Endodermal cell (in vitro differentiated cells): ENCODE measurements at places on chromosomes 11 and 22. TPM values are rescaled to one million over a fixed set of nuclear protein-coding genes. Genes with fewer than 3 reads are reported as not detected.
A peak's percentile ranks its signal among the peaks of the same experiment; 100 is the strongest.

Gene TMEM191B
- 2.4 and 3.6 TPM in 2 replicates for total RNA-seq

Gene IGLL1
- not detected in 3 replicates for total RNA-seq

Gene NLRP14
- 0.18 and 0.33 TPM in 2 replicates for total RNA-seq

Gene ZNF70
- total RNA-seq, result 3.3 to 5.9 TPM (median 5.7 TPM) in 3 replicates

Gene LRRC56
- total RNA-seq, result 3.0 to 4.0 TPM (median 3.4 TPM) in 3 replicates

Gene MAPK8IP2
- total RNA-seq, result 1.4 and 1.6 TPM in 2 replicates

Gene MAPK8IP1
- total RNA-seq, result 10.7 to 12.0 TPM (median 11.2 TPM) in 3 replicates

Gene CTSW
- total RNA-seq, result not detected in 3 replicates

Gene MS4A12
- not detected in 3 replicates for total RNA-seq

Gene GLYAT
- not detected in 2 replicates for total RNA-seq

Gene FAM111B
- 5.2 to 25.2 TPM (median 23.1 TPM) in 3 replicates for total RNA-seq

DNA sequence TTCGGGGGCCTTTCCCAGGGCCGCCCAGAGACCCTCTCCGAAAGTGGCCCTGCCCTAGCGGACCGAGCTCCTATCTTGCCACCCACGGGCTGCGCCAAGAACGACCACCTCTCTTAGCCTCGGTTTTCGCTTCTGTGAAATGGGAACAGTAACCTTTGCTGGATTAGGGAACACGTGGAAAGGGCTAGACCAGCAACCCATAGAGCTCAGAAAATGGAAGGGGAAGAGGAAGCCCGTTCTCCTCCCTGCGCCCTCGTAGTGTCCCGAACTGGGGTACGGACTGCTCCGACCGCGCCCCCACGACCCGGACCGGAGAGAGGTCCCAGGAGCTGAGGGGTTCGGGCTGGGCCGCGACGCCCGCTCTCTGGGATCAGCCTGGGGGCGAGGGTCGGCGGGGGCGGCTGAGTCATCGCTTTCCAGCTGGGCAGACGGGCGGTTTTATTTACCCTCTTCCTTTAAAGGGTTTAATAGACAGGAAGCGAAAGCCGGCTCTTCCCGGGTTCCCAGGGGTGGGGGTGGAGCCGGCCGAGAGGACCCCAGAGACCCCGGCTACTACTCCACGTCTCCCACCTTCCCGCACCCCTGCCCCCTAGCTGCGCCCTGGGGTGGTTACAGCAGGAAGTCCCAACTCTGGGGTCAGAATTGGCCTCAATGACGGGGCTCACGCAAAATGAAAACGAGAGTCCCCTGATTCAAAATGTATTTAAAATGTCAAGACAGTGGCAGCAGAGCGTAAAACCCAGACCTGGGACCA is 907 bp upstream of the PHLDA2 start:
- peak; percentile 90 for DNase-seq
- peaks cover 33% of the 10 kb centered on the region for H3K27me3 ChIP-seq
- no peak overlapping the region for H3K27ac ChIP-seq
- H3K36me3 ChIP-seq, result no peaks in the 10 kb centered on the region
- H3K4me1 ChIP-seq, result no peaks in the 10 kb centered on the region
- peak overlapping the region; percentile 71 for H3K4me3 ChIP-seq

- no peaks in the 10 kb centered on the region for H3K4me1 ChIP-seq
- no peak overlapping the region for H3K4me3 ChIP-seq
- no peaks in the 10 kb centered on the region for H3K27me3 ChIP-seq
- peaks cover 5% of the 10 kb centered on the region for H3K36me3 ChIP-seq
- no peak overlapping the region for H3K27ac ChIP-seq
These were observed 77.1 kb downstream of the MIAT start for GRCh38 chr22:26734339-26735018.

- no peak overlapping the region for H3K27ac ChIP-seq
- no peaks in the 10 kb centered on the region for H3K4me1 ChIP-seq
- no peaks in the 10 kb centered on the region for H3K36me3 ChIP-seq
- no peaks in the 10 kb centered on the region for H3K27me3 ChIP-seq
- DNase-seq, result no peak
These were observed 121.0 kb downstream of the MORC2 start for GRCh38 chr22:30847583-30847982.

- no peak for DNase-seq
- no peaks in the 10 kb centered on the region for H3K27me3 ChIP-seq
- no peak overlapping the region for H3K27ac ChIP-seq
- no peak overlapping the region for H3K4me3 ChIP-seq
- no peaks in the 10 kb centered on the region for H3K4me1 ChIP-seq
These were observed 22.4 kb downstream of the TOM1 start for GRCh38 chr22:35322126-35322525.

GRCh38 chr11:95652002-95652472 is 137.5 kb downstream of the FAM76B start:
- H3K27ac ChIP-seq, result no peak overlapping the region
- DNase-seq, result no peak
- H3K36me3 ChIP-seq, result no peaks in the 10 kb centered on the region
- no peaks in the 10 kb centered on the region for H3K27me3 ChIP-seq
- H3K4me3 ChIP-seq, result no peak overlapping the region
- peaks cover 13% of the 10 kb centered on the region for H3K4me1 ChIP-seq

- H3K27me3 ChIP-seq, result peaks cover 11% of the 10 kb centered on the region
- H3K36me3 ChIP-seq, result no peaks in the 10 kb centered on the region
- H3K4me1 ChIP-seq, result no peaks in the 10 kb centered on the region
These were observed 77.8 kb upstream of the GNAZ start for GRCh38 chr22:22992474-22992873.

- no peaks in the 10 kb centered on the region for H3K36me3 ChIP-seq
- DNase-seq, result no peak
- H3K27ac ChIP-seq, result no peak overlapping the region
- H3K4me3 ChIP-seq, result no peak overlapping the region
These were observed 3.7 kb downstream of the NPTXR start for GRCh38 chr22:38840129-38840528.

DNA sequence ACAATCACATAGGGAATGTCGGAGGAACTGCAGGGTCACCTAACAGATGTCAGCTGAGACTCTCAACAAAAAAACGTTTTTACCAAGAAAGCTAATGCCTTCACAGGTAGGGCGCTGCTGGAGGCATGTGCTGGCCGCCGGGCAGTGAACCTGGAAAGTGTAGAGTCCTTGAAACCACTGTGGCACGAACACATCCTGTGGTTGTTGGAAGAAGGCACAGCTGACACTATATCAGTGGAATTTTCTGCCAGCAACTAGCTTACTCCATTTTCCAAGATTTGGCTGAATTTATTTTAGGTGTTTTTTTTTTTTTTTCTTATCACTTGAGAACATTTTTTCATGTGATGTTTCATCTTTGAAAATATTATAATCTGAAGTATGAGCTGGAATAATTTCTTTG is 14.2 kb downstream of the TRMU start:
- no peak overlapping the region for H3K27ac ChIP-seq
- peaks cover 86% of the 10 kb centered on the region for H3K36me3 ChIP-seq
- no peak for DNase-seq
- H3K4me3 ChIP-seq, result no peak overlapping the region

GRCh38 chr22:20532256-20532993 is 25.0 kb downstream of the MED15 start:
- no peaks in the 10 kb centered on the region for H3K4me1 ChIP-seq
- peak overlapping the region; percentile 95 for H3K27ac ChIP-seq
- H3K4me3 ChIP-seq, result no peak overlapping the region
- no peaks in the 10 kb centered on the region for H3K27me3 ChIP-seq
- peaks cover 33% of the 10 kb centered on the region for H3K36me3 ChIP-seq
- DNase-seq, result no peak

- H3K4me1 ChIP-seq, result peaks cover 10% of the 10 kb centered on the region
- no peaks in the 10 kb centered on the region for H3K36me3 ChIP-seq
- no peak overlapping the region for H3K27ac ChIP-seq
These were observed 390.0 kb downstream of the TENM4 start for GRCh38 chr11:79050786-79051185.

DNA sequence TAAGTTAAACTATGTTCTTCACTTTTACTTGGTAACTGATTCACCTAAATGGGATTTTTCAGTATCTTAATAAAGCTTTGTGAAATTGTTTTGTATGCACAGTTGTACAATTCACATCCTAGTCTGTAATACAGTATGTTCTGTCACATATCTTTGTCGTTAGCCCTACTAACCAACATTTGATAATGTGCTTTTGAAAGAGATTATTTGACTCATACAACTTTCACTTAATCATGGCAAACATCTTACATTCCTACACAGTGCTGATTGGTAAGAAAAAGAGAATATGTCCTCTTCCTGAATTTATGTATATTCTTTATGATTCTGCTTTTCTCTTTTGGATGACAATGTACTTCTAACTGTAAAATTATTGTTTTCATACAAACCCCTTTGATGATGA is 234.5 kb downstream of the METTL15 start:
- no peaks in the 10 kb centered on the region for H3K4me1 ChIP-seq
- H3K27me3 ChIP-seq, result no peaks in the 10 kb centered on the region
- no peak overlapping the region for H3K4me3 ChIP-seq
- DNase-seq, result no peak
- no peak overlapping the region for H3K27ac ChIP-seq
- H3K36me3 ChIP-seq, result no peaks in the 10 kb centered on the region

GRCh38 chr11:34423300-34423699 is 15.4 kb upstream of the CAT start:
- no peak overlapping the region for H3K27ac ChIP-seq
- DNase-seq, result no peak
- H3K4me3 ChIP-seq, result no peak overlapping the region
- H3K27me3 ChIP-seq, result peaks cover 12% of the 10 kb centered on the region

- no peaks in the 10 kb centered on the region for H3K27me3 ChIP-seq
- H3K4me1 ChIP-seq, result peaks cover 4% of the 10 kb centered on the region
- DNase-seq, result peak; percentile 20
- H3K36me3 ChIP-seq, result no peaks in the 10 kb centered on the region
- H3K27ac ChIP-seq, result no peak overlapping the region
These were observed 474.4 kb downstream of the BRD1 start for GRCh38 chr22:49353235-49353634.

- H3K27ac ChIP-seq, result no peak overlapping the region
- no peak overlapping the region for H3K4me3 ChIP-seq
- H3K36me3 ChIP-seq, result no peaks in the 10 kb centered on the region
- no peaks in the 10 kb centered on the region for H3K4me1 ChIP-seq
- H3K27me3 ChIP-seq, result no peaks in the 10 kb centered on the region
These were observed 20.3 kb upstream of the MICAL3 start for GRCh38 chr22:18044548-18045271.

- peak; percentile 96 for DNase-seq
- H3K27ac ChIP-seq, result no peak overlapping the region
- H3K27me3 ChIP-seq, result no peaks in the 10 kb centered on the region
- H3K4me1 ChIP-seq, result peaks cover 7% of the 10 kb centered on the region
- H3K36me3 ChIP-seq, result no peaks in the 10 kb centered on the region
- H3K4me3 ChIP-seq, result peak overlapping the region; percentile 79
These were observed 1151.2 kb upstream of the CCDC90B start for GRCh38 chr11:84437071-84437980.

DNA sequence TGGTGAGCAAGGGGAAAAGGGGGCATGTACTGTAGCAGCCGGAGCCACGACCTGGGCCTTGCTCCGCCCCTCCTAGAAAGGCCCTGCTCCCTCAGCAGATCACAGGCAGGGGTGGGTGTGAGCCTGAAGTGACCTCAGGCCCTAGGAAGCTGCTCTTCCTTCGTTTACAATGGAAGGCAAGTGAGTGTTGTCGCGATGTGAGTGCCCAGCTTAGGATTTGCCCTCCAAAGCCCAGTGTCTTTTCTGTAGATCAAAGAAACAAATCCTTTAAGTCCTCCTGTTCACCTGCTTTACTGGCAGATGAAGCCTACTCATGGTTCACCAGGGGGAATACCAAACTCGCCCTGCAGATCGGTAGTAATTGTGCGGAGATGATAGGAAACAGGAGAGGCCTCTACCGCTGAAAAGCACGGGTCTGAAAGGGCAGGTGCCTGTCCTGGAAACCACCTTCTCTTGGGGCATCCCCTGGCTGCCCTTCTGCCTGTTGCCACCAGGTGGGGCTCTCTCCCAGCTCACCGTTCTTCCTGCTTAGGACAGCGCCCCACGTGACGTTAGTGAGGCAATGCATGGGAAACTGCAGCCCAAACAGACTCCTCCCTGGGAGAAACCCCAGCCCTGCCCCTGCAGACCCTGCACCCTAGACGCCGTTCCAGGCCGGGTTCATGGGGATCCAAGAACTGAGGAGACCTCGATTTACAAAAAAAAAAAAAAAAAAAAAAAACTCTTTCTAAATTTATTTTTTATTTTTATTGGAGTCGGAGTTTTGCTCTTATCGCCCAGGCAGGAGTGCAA is 45.9 kb upstream of the RAB1B start:
- H3K27me3 ChIP-seq, result no peaks in the 10 kb centered on the region
- H3K4me1 ChIP-seq, result no peaks in the 10 kb centered on the region
- no peak overlapping the region for H3K4me3 ChIP-seq
- peak; percentile 96 for DNase-seq
- peaks cover 62% of the 10 kb centered on the region for H3K36me3 ChIP-seq

- DNase-seq, result no peak
- peak overlapping the region; percentile 72 for H3K4me3 ChIP-seq
- peaks cover 16% of the 10 kb centered on the region for H3K4me1 ChIP-seq
- H3K27me3 ChIP-seq, result peaks cover 75% of the 10 kb centered on the region
- no peaks in the 10 kb centered on the region for H3K36me3 ChIP-seq
These were observed 22.3 kb upstream of the NRGN start for GRCh38 chr11:124717421-124717785.

GRCh38 chr22:29292379-29292778 is 14.1 kb upstream of the GAS2L1 start:
- H3K4me1 ChIP-seq, result no peaks in the 10 kb centered on the region
- no peak overlapping the region for H3K4me3 ChIP-seq
- no peak for DNase-seq
- H3K27me3 ChIP-seq, result no peaks in the 10 kb centered on the region
- H3K27ac ChIP-seq, result no peak overlapping the region
- peaks cover 99% of the 10 kb centered on the region for H3K36me3 ChIP-seq

GRCh38 chr11:45907911-45908370 is 870 bp upstream of the FREY1 start:
- H3K4me3 ChIP-seq, result no peak overlapping the region
- H3K27ac ChIP-seq, result no peak overlapping the region
- H3K4me1 ChIP-seq, result no peaks in the 10 kb centered on the region
- no peak for DNase-seq

DNA sequence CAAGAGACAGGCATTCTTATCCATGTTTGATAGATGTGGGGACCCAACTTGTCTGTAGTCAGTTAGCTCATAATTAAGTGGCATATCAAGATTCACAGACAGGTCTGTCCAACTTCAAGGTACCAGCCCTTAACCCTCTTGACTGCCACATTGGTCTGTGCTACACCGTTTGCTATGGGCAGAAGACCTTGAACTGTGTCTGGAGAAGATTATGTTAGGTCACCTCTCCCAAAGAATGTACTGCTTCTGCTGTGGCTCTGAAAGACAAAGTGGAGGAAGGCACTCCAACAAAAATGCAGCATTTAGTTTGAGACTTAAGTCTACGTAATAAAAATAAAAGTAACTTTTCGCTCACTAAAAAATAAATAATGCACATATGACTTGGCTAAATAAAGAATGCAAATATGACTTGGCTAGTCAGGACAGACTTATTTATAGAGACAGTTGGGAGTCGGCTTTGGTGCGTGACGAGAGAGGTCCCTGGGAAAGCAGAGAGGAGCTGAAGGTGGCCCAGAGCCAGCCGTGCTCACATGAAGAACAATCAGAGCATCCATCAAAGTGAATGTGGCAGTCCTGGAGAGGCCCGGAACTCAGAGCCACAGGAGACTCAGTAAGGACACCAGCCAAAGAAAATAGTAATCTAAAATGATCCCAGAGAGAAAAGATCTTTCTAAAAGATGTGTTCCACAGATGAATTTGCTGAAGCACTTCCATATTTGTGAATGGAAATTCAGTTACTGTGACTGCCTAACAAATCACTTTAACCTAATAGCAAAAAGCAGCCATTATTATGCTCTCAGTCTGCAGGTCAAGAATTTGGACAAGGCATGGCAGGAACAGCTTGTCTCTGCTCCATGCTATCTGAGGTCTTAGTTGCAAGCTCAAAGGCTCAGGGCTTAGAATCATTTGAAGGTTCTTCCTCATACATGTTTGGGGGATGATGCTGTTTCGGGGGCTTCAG is 35.0 kb downstream of the CWC15 start:
- H3K27me3 ChIP-seq, result no peaks in the 10 kb centered on the region
- H3K4me1 ChIP-seq, result no peaks in the 10 kb centered on the region
- no peaks in the 10 kb centered on the region for H3K36me3 ChIP-seq
- DNase-seq, result no peak
